ENCODE measurements at places on chromosomes 3 and 15.

DNA sequence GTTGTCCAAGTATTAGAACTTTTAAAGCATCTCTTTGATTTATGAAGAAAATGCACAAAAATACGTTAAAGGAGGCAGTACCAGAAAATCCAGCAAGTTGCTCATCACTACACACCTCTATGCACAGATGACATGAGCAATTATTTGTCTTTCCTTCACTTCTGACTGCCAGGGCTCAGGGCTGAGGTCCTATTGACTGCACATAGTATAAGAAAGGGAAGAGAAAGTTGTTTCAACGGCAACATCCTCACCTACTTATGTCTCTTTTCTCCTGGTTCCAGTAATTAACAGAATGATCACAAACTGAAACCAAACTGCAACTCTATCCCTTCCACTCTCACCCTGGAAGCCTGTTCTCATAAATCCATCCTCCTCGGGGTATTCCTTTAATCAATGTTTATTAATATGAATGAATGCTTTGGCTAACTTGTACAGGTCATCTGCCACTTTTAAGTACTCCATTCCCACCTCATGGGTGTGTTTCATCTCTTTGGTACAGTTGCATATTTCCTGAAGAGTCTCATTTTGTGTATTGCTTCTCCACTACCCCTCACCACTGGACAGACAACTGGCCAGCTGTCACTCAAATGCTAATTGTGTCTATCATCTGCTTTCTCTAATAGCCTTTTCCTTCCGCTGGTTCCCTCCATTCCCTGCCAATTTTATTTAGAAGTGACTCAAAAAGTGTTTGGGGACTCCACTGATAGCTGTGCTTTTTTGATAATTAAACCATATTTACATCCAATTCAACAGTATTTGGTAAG lies 34.5 kb downstream of the RAB27A start:
- no peak for DNase-seq

- DNase-seq: no peak
Observed at GRCh38 chr15:78407608-78408354, 30.2 kb upstream of the IREB2 start.

- no peak for DNase-seq
Observed at GRCh38 chr15:29623116-29623639, 199.1 kb downstream of the TJP1 start.

GRCh38 chr15:77474310-77474988 lies 53.8 kb downstream of the HMG20A start:
- no peak for DNase-seq

GRCh38 chr3:61300786-61301185 lies 49.5 kb upstream of the FHIT start:
- DNase-seq: no peak

Measured in cortex of kidney (tissue), 1 donor.